ENCODE measurements at places on chromosomes 5 and 9. TPM values are rescaled to one million over a fixed set of nuclear protein-coding genes. Genes with fewer than 3 reads are reported as not detected.

DNA sequence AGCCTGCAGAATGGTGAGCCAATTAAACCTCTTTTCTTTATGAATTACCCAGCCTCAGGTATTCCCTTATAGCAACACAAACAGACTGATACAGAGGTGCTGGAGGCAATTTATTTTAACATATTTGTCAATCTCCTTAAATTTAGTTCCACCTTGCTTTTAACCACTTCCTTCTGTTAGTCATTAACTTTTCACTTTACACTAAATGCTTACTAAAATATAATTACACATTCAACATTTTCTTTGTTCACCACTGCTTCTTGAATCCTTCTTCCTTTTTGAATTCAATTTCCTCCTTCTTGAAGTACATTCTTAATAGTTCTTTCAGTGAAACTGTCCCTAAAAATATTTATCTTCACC lies 39.4 kb downstream of the LYRM7 start:
- DNase-seq = no peak

DNA sequence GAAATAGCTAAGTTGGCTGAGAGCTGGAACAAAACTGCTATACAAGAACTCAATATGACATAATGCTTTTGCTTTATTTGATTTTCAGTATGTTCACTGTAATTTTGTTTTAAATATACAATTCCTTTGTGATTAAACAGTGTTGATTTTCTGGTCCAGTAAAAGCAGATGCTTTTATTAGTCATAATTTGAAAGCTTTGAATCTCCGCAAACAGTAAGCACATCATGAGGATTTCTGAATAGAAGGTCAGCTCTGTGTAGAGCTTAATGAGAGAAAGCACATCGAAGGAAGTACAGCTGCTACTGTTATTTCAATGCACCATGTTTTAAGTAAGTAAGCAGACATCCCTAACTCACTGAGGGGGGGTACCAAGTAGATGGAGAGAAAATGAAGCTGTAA lies 701.3 kb upstream of the ACO1 start:
- DNase-seq = no peak

DNA sequence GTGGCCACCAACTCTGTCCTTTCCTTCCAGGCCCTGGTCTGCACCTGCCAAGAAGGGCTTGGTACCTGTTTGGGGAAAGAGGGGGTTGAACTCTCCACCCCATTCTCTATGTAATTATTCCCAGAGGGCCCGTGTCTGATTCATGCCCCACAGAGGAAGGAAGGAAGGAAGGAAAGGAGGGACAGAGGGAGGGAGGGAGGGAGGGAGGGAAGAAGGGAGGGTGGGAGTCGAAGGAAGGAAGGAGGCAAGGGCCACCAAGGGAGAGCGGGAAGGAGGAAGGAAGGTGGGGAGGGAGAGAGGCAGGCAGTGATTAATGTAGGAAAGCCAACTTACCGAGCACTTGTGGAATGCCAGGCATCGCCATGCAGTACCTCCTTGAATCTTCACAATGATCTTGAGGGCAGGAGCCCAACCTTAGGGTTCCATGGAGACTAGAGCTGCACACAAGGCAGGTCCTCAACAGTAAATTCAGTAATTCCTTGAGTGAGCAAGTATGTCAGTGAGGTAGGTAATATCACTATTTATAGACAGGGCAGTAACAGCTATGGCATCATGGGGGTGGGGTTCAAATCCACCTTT lies 75.8 kb downstream of the FGF18 start:
- no peak for DNase-seq

The PRR16 gene
- not detected for total RNA-seq

The PCDHB12 gene
- total RNA-seq = not detected

The PCDHGA8 gene
- 0.09 TPM for total RNA-seq

The IFT74 gene
- total RNA-seq = 10.6 TPM

The RELL2 gene
- 24.1 TPM for total RNA-seq

Measured in activated CD4-positive, alpha-beta T cell treated with anti-CD3 and anti-CD28 coated beads, Interleukin-2, amount 10 ng/mL, durations not matched to agents 24 days and 14 days (primary cell).